ENCODE measurements at places on chromosomes 3 and 15.
A peak's percentile ranks its signal among the peaks of the same experiment; 100 is the strongest.

GRCh38 chr3:40229386-40229785 lies 80.1 kb upstream of the EIF1B start:
- DNase-seq, result no peak

- no peak for DNase-seq
These were observed 3.7 kb upstream of the SOX2 start for GRCh38 chr3:181707980-181708379.

DNA sequence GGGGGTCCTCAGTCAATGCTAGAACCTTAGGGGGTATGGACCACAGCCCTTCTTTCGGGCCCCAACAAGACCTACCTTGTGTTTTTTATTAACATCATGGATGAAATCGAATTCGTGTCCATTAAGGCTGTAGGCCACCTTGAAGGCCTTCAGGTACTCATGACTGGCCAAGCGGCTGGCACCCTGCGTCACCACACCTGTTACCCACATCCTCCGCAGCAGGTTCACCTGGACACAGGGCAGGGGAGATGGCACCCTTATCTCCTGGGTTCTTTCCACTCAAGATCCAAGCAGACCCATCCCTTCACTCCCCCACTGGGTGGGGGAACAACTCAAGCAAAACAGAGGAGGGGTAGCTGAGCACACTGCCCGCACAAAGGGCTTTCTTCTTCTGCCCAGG lies 6.6 kb downstream of the MFGE8 start:
- DNase-seq, result no peak

- DNase-seq, result no peak
These were observed 25.0 kb upstream of the ATP1B3 start for GRCh38 chr3:141851411-141851810.

GRCh38 chr3:46524008-46524407 lies 26.2 kb downstream of the RTP3 start:
- DNase-seq, result no peak

DNA sequence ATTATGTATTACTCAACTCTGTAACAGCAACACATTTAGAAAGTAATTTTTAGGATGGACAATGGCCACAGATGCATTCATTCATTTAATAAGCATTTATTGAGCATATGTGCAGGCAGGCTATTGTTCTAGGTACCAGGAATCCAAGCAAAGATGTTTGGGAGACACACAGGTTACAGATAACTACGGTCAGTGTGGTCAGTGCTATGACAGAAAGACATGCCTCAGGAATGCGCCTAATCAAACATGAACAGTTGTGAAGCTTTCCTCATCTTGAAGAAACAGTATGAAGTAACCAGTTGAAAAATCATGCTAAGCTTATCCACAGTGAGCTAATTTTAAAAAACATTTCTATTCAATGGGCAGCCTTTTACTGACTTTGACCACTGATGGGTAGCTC lies 155.4 kb upstream of the CCDC54 start:
- DNase-seq, result no peak

GRCh38 chr3:126321490-126321889 lies 35.7 kb downstream of the KLF15 start:
- DNase-seq, result no peak

GRCh38 chr15:57732526-57733331 lies 26.2 kb downstream of the POLR2M start:
- DNase-seq, result peak; percentile 72

DNA sequence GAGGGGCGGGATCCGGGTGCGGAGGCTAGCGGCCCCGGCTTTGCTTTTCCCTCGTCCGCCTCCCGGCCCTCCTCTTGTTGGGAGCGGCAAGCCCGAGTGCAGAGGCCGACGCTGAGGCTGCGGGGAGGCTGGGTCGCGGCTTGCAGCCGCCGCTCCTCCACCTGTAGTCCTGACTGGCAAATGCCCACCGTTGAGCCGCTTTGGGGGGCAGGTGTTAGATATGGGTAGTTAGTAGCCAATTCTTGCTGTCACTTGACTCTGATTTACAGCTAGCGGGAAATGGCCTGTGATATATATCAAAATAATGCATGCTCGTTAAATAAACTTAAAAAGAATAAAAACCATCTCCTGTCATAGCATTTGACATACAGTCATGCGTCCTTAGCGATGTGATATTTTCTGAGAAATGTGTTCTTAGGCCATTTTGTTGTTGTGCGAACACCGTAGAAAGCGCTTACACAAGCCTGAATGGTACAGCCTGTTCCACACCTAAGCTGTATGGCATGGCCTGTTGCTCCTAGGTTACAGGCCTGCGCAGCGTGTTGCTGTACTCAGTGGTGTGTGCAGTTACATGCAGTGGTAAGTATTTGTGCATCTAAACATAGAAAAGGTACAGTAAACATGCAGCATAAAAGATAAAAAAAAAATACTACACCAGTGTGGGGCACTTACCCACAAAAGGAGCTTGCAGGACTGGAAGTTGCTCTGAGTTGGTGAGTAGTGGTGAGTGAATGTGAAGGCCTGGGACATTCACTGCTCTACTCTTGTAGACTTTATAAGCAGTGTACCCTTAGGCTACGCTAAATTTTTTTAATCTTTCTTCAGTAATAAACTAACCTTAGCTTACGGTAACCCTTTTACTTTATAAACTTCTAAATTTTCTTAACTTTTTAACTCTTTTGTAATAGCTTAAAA lies 873 bp downstream of the CAPN7 start:
- peak; percentile 54 for DNase-seq

DNA sequence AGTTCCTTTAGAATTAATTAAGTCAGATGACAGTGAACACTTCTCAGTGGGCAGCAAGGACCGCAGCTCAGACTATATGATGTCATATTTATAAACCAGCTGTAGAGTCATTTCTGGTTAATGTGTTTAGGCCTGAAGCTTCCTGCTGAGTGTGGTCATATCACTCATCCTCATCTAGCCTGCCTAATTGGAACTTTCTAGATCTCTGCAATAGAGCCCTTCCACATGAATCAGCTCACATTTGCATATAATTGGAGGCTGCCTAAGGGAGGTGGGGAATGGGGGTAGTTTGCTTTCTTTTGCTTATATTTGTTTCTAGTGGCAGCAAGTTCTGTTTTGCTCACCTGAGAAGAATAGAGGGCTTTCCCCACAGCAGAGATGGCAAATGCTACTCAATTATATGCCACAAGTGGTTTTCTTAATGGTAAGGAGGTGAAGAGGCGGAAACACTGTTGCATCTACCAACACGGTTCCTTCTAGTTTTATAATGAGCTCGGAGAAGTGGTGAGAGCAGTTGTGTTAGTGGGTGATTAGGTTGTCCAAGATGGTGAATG lies 148.1 kb downstream of the KLHL25 start:
- peak; percentile 82 for DNase-seq

DNA sequence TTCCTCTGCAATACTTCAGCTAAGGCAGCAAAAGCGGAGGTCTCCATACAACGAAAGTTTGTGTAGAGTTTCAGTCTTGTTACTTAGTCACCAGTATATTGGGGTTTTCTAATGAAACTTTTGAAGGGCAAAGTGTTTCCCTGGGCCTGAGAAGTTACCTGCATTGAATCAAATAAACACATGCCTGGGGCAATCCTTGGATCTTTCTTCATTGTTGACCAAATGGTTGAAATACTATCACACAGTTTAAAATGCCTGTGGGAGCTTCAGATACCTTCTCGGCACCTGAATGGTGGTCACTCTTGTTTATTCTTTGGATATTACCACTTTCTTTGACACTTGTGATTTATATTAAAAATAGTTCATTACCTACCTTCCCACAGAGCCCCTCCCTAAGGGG lies 988 bp upstream of the CHSY1 start:
- no peak for DNase-seq

DNA sequence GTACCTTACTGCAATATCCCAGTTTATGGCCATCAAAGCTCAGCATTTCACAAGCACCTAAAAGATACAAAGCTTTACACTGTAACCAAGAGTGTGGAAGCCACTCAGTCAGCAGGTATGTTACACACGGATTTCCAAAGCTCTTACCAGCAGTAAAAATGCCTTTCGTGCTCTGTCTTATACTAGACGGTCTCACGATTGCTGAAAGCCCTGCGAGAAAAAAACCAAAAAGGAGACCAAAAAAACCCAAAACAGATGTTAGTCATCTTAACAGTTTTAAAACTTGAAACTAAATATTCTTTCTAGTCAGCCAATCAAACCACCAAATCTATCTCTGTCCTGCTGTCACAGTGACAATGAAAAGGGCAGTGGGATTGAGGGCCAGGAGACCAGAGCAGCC lies 39.0 kb downstream of the TAMM41 start:
- DNase-seq, result no peak

DNA sequence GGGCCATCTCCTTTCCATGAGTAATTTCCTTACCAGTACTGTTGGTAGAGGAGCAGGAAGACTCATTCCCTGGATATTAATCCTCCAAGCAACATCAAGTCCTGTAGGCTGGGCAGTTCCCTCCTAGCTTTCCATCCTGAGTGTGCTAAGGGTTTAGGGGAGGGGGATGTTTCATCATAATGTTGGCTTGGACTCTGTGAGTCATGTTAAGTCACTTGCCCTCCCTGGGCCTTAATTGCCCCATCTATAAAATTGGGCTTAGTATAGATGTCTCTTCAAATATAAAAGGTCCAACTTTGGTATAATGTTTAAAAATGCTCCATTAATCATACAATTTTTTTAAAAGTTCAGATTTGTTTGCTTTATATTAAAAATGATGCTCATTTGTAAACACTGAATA lies 52.7 kb downstream of the TLE3 start:
- no peak for DNase-seq

GRCh38 chr3:112085735-112086075 lies 484 bp upstream of the C3orf52 start:
- no peak for DNase-seq

- no peak for DNase-seq
These were observed 545.6 kb upstream of the ZNF385D start for GRCh38 chr3:22296601-22297000.

- no peak for DNase-seq
These were observed 1042.9 kb downstream of the NTRK3 start for GRCh38 chr15:87213626-87214025.

DNA sequence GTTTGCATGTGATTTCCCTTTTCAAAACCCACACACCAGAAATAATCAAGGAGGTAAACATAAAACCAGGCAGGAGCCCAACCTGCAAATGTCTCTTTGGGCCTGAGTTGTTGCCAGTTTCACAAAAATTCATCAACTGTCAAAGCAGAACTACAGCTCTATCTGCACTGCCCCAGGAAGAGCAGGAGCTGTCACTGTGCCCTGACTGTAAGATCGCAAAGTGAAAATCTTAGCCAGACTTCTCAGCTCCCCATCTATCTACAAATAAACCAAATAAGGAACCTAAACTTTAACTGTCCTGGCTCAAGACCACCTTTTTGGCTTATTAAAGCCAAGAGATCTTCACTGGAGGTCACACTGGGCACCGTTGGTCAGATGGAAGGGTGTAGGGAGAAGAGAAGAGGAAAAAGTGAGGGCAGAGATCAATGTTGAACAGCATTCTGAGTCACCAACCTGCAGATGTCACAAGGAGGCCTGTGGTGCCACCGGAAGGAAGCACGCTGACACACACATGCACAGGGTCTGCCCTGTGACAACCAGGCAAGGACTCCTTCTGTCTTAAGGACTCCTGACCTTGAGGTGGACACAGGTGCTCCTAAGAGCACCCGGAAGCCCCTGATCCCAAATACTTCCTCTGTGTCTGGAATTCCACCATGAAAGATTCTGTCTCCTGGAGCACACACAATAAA lies 58.7 kb downstream of the RPN1 start:
- peak; percentile 46 for DNase-seq

DNA sequence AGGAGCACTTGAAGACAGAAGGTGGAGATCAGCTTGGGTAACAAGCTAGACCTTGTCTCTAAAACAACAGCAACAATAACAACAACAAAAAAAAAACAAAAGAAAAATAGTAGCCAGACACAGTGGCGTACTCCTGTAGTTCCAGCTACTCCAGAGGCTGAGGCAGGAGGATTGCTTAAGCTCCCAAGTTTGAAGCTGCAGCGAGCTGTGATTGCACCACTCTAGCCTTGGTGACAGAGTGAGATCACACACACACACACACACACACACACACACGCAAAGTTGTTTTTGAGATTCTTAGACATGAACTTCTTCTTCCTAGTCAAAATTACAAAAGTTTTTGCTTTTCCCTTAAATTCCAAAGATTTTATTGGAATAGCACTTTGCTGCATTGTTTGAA lies 93.0 kb upstream of the IGSF10 start:
- no peak for DNase-seq

GRCh38 chr3:191376516-191377141 lies 46.3 kb upstream of the UTS2B start:
- no peak for DNase-seq

GRCh38 chr3:182349951-182350517 lies 443.3 kb upstream of the ATP11B start:
- DNase-seq, result no peak

DNA sequence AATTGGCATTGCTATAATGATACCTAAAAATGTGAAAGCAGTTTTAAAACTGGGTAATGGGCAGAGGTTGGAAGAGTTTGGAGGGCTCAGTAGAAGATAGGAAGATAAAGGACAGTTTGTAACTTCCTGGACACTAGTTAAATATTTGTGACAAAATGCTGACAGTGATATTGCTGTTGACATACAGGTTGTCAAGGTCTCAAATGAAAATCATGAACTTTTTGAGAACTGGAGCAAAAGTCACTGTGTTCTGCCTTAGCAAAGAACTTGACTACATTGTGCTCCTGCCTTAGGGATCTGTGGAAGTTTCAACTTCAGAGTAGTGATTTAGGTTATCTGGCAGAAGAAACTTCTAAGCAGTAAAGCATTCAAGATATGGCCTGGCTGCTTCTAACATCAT lies 113.7 kb upstream of the CD96 start:
- no peak for DNase-seq

All from natural killer cell (primary cell).